ENCODE measurements at places on chromosomes 5 and 9.

DNA sequence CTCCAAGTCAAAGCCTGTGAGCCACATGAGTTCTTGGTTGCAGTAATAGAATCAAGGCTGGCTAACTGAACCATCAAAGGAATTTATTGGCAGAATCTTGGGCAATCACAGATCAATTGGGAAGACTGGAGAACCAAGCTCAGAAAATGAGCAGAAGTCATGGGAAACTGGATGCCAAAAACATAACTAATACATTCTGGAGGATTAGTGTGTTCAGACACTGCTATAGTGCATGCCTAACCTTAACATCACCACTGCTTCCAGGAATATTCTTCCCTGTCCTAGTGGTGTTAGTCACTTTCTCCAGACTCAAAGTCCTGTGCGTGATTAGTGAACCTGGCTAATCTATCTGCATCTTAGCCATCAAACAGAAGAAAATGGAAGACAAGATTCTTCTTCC, 843.7 kb downstream of the EFNA5 start:
- DNase-seq = no peak

DNA sequence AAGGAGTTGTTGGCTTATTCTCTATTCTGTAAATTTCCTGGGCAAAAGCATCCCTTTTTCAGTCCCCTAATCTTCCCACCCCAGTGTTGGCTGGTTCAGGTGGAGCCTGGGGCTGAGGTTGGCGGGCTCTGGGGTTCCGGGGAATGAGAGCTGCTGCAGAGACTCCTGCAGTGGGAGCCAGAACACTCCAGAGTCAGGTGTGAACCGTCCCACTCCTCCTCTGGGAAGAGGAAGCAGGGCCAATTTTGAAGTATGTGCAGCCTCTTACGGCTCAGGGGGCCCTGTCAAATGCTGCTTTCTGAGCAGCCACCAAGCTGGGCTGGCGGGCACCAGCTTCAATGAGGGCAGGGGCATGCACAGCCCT, 42.8 kb downstream of the JADE2 start:
- no peak for DNase-seq

DNA sequence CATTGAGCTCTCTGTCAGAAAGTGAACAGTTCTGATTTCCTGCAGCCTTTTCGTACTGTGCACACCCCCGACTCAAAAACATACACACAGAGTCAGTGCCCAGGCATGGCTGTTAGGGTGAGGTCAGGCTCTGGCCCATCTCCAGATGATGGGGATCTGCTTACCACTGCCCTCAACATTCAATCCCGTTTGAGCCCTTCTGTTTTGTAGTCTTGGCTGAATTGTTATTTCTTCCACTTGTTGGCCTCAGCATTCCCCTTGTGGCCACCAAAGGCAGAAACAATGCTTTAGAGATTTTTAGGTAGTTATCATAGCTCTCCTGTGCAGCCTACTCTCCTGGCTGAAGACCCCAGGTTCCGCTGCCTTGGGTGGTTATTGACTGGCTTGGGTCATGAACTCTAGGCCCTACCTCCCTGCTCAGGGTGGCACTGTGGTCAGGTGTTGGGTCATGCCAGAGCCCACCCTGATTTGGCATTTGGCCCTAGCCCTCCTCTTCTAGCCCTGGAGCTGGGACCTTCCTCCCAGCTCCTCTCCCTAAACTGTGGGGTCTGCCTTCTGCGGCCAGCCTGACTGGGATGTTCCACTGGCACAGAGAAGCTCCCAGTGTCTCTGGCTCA, 7.8 kb upstream of the MYOZ3 start:
- DNase-seq = no peak

GRCh38 chr9:122128007-122128968, 31.3 kb downstream of the NDUFA8 start:
- DNase-seq = no peak

GRCh38 chr5:175809531-175810121, 61.8 kb upstream of the CPLX2 start:
- DNase-seq = no peak

- no peak for DNase-seq
These were observed 90.8 kb downstream of the LNPEP start for GRCh38 chr5:97026721-97027120.

DNA sequence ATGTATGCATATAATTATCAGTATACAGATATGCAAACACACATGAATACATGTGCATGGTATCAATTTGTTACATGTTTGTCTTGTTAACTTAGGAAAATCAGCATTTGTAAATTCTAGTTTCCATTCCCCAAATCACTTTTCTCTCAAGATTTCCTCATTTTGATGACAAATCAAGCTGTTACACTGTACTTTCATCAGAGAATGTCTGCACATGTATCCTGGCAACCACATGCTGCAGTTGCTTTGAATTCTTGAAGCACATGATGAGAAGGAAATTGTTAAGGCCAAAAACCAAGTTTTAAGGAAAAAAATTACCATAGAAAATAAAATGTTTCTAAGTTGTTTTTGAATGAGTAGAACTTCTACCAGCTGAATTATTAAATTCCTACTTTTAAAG, 1834.5 kb downstream of the EFNA5 start:
- no peak for DNase-seq

DNA sequence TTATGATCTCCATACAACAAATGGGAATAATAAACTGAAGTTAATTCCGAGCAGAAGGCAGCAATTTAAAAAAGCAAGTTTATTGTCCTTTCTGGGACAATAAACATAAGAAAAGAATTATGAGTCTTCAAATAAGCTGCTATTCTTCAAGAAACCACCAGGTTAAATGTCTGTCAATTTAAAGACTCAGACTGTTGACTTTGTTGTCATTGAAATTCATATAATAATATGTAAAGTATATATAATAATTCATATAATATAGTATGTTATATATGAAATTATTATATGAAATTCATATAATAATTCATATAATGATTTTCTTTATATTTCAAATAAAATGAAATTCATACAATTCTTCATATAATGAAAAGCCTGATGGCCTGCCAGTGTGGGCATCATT, 497.5 kb upstream of the RGMB start:
- no peak for DNase-seq

GRCh38 chr5:80251636-80252035, 4.2 kb downstream of the SERINC5 start:
- no peak for DNase-seq

GRCh38 chr5:171432583-171433351, 13.3 kb downstream of the FGF18 start:
- no peak for DNase-seq
